Upper lobe of left lung (tissue), 6 donors: ENCODE measurements at places on chromosomes 7 and 10. TPM values are rescaled to one million over a fixed set of nuclear protein-coding genes. Genes with fewer than 3 reads are reported as not detected.

The ELN gene
- 210 TPM for total RNA-seq

The C7orf57 gene
- total RNA-seq, result 1.8 TPM

DNA sequence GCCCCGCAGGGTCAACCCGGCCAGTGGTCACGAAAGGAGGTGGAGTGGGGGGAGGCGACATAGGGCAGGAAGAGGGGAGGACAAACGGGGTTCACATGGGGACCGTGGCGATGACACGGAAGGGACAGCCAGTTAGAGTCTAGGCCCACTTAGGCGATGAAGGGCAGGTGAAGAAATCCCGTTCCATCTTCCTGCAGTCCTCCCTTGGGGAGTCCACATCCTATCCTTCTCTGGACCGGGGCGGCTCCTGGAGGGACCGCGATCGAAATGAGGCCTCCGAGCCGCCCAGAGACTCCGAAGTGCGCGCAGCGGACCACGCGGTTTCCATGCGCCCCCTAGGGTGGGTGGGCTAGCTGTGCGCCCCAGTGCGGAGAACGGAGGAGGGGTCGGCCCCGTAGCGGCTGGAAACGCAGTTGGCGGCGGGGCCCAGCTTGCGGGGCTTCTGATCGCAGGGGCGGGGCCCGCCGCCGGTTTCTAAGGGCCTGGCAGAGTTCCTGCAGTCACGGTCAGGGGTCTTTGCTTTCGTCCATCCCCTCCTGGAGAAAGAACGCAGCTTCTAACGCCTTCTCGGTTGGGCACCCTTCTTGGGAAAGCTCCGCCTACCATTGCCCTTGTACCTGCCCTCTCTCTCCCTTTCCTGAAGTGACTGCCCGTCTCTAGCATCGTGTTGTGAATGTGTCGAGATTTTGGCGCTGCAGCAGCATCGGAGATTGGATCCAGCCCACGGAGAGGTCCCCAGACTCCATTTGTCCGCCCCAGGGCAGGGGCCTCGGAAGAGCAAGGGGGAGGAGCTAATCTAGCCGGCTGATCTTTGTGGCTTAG lies 17.9 kb upstream of the TMEM225B start:
- DNase-seq, result no peak

GRCh38 chr10:77604941-77605351 lies 32.7 kb downstream of the KCNMA1 start:
- peak; percentile 33 for DNase-seq

- no peak for DNase-seq
These were observed 136.4 kb upstream of the ODAD2 start for GRCh38 chr10:28135258-28135657.

- DNase-seq, result no peak
These were observed 68.4 kb downstream of the PTEN start for GRCh38 chr10:87931836-87932230.

DNA sequence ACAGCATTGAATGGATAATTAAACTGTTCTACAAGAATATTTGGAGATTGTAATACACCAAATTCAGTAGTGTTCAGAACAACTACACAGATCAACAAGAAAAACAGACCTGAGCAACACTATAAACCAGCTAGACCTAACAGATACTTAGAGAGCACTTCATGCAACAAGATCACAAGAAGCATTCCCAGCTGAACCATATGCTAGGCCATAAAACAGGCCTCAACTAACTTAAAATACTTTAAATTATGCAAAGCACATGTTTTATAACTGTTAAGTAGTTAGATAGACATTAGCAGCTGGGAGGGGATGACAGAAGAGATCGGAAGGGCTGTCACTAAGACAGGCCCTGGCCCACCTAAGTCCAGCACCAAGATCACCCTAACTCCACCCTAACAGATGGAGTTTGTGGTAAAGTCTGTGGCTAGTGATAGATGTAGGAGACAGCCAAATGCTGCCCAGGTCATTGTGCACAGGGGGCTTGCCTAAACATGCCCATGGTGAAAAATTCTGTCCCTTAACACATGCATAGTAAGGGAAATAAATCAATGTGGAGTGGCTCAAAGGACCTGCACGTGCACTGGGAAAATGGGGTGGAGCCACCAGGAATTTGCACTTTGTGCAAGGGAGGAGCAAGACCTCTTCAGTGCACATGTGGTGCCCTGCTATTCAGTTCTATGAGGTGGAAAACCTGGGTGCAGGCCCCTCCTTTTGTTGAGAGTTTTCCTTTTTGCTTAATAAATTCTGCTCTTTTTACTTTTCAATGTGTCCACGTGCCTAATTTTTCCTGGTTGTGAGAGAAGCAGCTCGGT lies 567.8 kb upstream of the NRG3 start:
- DNase-seq, result no peak
